Activated T-helper 9 cell treated with anti-CD3 and anti-CD28 coated beads, Interleukin-2, amount 50 U/mL, for 16 hours (primary cell): ENCODE measurements at places on chromosomes 1 and 21.

DNA sequence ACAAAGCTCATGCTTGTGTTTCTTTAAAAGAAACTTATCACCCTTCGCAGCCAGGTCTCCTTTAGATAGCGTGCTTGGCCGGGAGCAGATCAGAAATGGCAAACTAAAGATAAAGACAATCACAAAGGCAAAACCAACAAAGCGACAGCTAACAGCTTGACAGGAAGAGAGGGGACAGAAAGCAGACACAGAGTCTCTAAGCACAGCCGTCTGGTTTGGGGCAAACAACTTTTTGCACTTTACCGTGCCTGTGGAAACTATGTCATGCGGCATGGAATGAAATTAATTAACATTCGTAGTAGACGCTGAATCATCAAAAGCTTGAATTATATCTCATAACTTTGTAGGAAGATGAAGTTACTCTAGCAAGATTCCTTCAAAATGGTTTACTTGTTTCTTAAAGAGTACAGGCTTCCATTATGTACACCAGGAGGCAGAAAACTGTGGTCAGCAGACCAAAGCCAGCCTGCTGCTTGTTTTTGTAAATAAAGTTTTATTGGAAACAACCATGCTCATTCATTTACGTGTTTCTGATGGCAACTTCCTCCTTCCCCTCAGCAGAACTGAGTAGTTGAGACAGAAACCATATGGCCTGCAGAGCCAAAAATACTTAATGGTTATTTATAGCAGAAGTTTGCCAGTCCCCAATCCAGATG lies 183.2 kb downstream of the KIF26B start:
- no peak for DNase-seq

DNA sequence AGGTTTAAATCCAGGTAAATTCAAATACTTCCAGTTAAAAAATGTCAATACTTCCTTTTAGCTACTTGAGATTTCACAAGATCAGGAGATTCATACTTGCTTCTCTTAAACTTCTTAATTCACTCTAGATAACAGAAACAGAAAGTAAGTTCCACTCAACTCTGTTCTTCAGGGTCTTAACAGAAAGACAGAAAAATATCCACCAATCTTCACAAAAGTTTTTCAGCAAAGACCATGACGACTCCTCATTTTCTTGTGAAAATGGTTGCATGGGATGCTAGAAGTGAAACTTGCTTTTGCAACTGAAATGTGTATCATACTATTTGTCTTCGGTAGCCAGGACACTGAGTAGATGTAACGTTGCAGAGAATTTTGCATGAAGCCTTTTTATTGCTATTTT lies 12.3 kb upstream of the LRRC8C start:
- no peak for DNase-seq

DNA sequence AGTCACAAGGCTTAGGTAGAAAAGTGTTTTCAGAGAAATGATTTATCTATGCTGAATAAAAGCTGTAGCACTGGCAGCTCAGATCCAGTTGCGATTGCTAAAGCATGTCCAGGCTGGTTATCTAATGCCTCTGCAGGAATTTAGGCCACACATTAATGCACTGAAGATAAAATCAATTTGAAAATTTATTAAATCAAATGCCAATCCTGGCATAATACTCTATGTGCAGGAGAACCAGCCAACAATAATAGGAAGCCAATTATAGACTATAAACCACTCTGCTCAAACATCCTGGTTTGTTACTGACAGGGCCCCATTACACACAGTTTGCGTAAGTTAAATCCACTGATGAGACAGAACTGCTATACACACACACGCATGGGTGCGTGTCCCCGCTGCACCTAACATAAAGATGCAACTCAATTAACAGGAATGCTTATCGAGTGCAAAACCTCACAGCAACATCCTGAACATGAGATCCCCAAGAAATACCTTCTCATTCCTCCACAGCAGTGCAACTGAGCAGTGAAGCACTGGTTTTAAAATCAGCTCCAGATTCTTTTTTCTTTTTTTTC lies 40.6 kb downstream of the PTP4A2 start:
- no peak for DNase-seq

GRCh38 chr21:42236693-42237092 lies 17.8 kb downstream of the ABCG1 start:
- no peak for DNase-seq

- no peak for DNase-seq
Measured at GRCh38 chr21:36749935-36750575, 51.1 kb downstream of the SIM2 start.

GRCh38 chr1:160211046-160211790 lies 6.0 kb downstream of the PEA15 start:
- DNase-seq: no peak

GRCh38 chr21:31493350-31493880 lies 149.4 kb upstream of the TIAM1 start:
- DNase-seq: no peak
